Transverse colon (tissue), 4 donors: ENCODE measurements at places on chromosomes 7 and 10. TPM values are rescaled to one million over a fixed set of nuclear protein-coding genes. Genes with fewer than 3 reads are reported as not detected.

DNA sequence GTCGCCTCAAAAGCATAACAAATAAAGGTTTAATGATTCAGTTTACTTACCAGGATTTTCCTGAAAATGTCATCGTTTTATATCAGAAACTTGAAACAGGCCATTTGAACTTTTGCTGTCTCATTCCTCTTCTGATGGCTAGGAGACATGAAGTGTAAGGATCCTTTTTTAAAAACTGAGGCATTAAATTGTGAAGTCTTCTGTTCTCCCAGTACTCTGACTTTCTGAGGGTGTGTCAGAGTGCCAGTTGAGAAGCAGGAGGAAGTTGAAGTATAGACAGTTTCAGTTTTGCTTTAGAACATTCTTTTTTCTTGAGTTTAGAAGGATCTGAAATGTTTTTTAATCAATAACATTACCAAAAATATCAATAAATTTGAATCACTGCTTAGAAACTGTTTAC is at the start of gene SAMD9L:
TSS of gene SAMD9L (minus strand) at position 242 of the 400 bp plus-strand sequence. CDS start 12,414 bp downstream, outside the sequence.
- DNase-seq = no peak

DNA sequence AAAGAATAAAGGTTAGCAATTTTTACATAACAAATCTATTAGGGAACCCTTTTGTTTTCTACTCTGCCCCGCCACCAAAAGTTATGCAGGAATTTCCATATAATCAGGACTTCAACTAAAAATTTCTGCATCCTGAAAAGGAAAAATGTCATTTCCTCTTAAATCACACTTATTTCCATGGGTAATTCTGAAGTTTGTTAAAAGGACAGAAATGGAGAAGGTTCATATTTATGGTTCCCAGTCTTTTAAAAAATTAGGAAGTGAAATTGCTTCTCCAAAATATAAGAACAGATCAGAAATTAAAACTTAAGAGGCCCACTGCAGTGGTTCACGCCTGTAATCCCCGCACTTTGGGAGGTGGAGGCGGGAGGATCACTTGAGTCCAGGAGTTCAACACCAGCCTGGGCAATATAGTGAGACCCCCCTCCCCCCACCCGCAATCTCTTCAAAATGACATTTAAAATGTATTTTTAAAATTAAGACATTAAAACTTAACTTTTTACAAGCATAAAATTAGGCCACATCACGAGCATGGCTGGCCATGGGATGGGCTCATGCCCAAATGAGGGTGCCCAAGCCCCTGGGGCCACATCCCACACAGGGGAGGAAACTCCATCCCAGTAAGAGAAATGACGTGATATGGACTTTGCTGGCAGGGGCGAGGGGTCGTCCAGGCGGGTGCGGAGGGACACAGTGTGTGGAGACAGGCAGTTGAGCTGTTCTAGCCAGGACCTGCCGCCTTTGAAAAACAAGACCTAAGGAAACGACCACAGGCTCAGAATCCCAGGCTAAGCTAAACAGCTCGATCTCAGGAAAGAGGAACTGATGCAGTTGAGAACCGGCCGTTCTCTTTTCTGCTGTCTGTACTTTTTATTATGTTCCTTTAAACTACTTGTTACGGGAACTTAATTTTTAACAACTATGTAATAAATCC is 51.3 kb upstream of the NFE2L3 start:
- DNase-seq = no peak

- DNase-seq = peak; percentile 23
These were observed 105.7 kb downstream of the ST8SIA6 start for GRCh38 chr10:17348501-17349349.

- DNase-seq = peak; percentile 74
These were observed 190.4 kb downstream of the CTTNBP2 start for GRCh38 chr7:117682681-117683385.

ADRB1 gene
- 1.2 TPM for total RNA-seq

DNA sequence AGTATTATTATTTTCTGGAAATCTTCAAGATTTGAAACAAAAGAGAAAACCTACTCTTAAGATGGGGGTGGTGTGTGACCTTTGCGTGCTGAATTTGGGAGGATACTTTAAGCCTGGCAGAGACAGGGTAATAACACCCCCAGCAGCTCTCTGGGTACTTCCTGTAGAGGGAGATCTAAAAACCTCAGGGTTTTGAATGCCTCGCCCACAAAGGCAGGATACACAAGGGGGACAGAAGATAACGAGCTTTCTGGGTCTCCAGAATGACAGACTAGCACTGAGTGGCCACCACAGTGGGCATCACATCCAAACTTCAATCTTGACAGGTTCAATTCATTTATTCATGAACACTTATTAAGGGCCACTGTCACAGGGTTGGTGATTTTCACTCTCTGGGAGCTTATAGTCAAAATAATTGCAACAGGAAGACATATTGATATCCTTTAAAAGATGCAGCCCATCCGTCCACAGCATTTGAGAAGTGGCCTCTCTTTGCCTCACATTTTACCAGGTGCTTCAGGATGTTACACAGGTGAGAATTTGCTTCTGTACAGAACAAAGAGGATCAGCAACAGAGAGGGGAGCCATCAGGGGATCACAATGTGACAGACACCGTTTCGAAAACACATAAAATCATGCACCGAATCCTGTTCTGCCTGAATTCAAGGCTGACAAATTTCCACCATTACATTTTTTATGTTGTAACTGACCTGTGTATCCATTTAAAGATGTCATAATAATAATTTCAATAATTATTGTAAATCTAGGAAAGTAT is 14.3 kb downstream of the CPA1 start:
- no peak for DNase-seq
